Left forelimb (tissue), 1 donor: ENCODE measurements at places on chromosomes 3 and 15.

GRCh38 chr3:5084224-5084623, 37.9 kb upstream of the ARL8B start:
- no peak for DNase-seq

DNA sequence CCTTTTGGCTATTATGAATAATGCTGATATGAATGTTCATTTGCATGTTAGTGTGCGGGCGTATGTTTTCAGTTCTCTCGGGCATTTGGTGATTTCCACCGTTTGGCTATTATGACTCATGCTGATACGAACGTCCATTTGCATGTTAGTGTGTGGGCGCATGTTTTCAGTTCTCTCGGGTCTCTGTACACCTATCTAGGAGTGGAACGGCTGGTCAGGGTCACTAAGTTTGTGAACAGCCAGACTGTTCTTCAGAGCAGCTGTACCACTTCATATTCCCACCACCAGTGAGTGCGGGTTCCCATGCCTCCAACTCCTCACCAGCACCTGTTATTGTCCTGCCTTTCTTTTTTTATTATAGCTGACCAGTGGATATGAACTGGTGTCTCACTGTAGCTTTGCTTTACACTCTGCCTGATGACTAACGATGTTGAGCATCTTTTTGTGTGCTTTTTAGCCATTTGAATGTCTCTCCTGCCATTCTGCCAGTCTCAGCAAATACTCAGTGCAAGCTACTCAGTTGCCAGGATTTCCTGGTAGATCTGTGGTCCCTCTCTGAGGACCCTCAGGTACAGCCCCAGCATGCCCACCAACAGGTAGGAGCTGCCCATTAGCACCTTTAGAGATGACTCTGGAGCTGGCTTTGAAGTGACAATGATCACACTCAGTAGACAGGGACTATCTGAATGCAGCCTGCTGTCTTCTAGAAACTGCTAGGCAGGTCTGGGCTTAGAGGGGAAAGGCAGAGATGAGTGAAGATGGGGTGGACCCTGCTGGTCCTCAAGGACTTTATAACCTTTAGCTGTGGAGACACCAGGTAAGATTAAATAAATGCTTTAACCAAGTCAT, 141.1 kb downstream of the XXYLT1 start:
- no peak for DNase-seq

- no peak for DNase-seq
Observed at GRCh38 chr3:6179761-6180160, 681.2 kb upstream of the GRM7 start.

DNA sequence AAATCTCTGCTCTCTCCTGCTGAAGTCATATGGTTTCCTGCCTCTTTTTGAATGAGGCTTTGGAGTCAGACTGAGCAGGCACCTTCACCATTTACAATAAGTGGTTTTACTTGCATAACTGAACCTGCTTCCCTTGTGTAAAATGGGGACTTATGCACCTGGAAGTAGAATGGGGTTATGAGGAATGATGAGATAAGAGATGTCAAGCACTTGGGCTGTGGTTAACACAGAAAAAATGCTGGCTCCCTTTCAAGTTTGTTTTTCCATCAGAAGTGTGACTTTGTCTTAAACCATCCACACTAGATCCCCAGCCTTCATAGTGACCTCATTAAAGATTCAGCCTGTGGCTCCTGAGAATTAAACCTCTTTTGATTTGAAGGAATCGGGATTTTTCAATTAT, 5.2 kb downstream of the EXOSC7 start:
- DNase-seq, result no peak

GRCh38 chr3:158776531-158776930, 25.3 kb upstream of the MFSD1 start:
- DNase-seq, result no peak

GRCh38 chr15:84888639-84889038, 4.2 kb downstream of the SLC28A1 start:
- DNase-seq, result no peak

DNA sequence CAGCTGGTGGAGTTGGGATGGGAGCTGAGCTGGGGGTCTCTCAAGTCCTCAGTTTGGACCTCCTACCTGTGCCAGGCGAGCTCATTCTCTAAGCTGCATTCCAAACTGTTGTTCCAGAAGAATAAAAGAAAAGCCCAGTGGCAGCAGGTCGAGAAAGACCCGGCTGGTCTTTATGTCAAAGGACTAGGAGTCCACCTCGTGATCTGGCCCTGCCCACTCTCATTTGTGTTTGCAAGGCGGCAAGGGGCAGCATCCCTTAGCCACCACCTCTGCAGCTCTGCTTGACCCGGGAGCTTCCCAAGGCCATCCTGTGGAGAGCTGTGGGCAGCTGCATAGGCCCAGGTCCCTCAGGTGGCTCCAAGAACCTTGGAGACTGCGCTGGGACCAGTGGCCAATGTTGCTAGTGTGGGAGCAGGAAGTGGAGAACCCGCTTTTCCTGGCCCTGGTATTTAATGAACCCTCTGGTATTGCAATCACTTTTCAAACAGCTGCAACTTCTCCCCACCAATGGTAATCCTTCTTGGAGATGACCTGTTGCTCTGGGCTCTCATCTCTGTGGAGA, 30.9 kb downstream of the KY start:
- no peak for DNase-seq

DNA sequence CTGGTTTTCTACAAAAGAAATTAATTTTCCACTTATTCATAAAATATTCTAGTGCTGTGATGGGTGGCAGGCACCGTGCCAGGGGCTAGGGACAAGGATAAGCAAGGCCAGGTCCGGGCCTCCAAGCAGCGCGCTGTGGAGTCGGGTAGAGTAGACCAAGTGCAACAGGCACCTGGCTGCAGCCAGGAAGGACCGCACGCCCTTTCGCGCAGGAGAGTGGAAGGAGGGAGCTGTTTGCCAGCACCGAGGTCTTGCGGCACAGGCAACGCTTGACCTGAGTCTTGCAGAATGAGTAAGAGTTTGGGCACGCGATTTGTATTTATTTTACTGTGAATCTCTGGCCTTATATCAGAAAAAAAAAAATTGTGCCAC, at the start of gene CASR:
Gene CASR (plus strand): TSS at position 148 of the 372 bp plus-strand sequence. CDS start 70,522 bp downstream, outside the sequence.
- no peak for DNase-seq

DNA sequence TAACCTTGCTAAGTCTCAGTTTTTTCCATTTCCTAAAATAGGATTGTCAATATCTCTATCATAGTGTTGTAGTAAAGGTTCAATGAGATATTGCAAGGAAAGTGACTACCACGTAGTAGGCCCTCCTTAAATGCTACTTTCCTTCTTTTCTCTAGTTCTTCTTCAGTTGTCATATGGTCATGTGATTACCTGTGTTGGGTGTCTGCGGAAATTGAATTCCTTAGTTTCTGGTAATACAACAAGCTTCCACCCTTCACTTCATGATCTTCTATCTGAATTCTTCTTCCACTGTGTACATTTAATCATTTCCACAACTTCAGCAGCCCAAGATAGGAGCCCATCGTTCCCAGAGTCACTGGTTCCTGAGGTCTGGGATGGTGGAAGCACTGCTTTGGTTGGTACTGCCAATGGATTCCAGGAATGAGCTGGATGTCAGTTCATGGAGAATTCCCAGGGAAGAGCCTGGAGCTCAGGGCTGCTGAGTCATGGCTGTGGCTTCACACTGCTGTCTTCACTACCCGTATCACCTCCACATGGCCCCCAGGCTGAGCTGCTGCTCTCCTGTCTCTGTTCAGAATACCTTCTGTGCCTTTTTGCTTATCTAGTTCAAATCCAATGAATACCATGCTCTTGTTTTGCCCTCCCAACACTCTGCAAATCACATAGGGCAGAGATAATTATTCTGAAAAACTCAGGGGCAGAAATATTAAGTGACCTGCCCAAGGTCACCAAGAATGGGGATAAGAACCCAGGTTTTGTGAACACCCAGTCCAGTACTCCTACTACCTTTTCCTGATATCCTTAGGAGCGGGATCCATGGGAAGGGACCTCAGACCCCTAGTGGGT, 98.6 kb downstream of the RPL39L start:
- DNase-seq, result no peak

- no peak for DNase-seq
Observed at GRCh38 chr15:62357431-62357830, 192.3 kb upstream of the C2CD4B start.

DNA sequence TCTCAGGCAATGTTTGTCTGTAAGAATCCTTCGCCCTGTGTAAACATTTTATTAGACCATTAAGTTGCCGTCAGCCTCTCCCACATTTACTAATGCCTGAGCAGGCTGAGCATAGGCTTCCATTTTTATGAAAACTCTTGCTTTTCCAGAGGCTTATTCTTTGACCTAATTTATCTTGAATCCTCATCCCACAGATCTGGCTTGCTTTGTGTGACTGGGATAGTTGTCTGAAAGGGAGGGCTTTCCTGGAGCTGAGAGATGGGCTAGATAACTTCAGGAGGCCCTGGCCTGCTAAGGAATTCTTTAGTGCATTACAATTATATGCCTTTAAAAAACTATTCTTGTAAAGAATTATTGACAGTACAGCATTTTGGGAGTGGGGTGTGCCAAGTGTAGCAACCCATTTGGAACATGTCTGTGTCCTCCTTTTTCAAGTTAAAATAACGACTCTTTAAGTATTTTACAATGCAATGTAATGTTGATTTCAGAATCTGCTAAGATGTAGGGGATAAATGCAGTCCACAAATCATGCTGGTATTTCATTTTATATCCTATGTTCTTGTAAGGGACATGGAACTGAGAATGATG, 52.4 kb downstream of the EEFSEC start:
- no peak for DNase-seq

DNA sequence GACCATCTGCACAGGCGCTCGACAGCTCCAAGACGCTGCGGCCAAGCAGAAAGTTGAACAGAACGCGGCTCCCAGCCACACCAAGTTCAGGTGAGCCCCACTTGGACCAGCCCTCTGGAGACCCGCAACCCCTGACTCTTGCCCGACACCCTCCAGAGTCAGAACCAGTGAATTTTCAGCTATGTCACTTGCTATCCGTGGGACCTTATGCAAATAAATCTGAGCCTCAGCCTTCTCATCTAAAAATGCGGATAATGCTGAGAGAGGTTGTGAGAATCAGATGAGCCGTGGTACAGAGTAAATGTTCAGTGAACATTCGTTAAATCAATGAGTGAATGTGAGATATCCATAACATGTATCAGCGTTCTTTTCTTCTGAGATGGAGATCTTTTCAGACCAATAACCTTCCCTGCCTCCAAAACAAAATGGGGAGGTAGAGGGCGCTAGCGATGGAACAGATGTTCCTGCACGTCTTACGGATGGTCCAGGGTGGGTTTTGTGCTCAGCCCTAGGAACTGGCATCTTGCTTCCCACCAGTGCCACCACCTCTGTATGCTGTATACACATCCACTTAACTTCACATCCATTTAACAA, 524 bp downstream of the MRPS11 start:
- DNase-seq, result no peak

GRCh38 chr3:13347390-13347950, 72.7 kb downstream of the NUP210 start:
- no peak for DNase-seq

DNA sequence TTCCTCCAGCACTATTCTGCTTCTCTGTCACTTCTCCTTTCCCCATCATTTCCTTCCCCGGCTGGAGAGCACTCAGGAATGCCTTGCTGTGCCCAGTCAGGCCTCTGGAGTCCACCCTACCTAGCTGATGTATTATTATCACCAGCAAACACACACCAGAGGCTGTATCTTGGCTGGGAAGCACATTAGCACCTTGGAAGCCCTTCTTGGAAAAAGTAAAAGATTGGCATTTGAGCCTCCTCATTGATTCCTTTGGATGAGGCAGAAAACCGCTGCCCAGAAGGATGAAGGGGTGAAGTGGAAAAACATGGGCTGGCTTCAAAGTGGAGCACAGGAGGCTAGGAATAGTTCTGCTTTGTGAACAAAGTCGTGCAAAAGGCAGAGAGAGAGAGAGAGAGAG, 244.3 kb downstream of the RPLP1 start:
- DNase-seq, result no peak

- DNase-seq, result no peak
Observed at GRCh38 chr3:77475507-77475906, 435.6 kb downstream of the ROBO2 start.

DNA sequence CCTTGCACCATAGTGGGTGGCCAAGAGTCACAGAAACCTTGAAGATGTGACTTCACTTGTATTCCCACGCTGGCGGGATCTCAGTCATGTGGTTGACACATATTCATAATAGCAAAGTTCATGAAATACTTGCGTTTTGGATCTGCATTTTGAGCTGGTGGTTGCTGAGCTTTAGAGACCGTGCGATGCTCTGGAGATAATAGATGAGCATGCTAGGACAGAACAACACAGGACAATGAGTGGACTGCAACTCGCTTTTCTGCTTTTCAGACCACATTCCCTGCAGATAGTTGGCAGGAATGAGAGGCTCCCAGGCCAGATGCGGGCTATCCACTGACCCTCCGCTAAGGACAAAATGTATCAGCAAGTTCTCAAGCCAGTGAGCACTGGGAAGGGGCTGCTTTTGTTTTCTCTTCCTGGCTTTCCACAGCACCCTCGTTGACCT, 13.8 kb upstream of the STARD5 start:
- no peak for DNase-seq

DNA sequence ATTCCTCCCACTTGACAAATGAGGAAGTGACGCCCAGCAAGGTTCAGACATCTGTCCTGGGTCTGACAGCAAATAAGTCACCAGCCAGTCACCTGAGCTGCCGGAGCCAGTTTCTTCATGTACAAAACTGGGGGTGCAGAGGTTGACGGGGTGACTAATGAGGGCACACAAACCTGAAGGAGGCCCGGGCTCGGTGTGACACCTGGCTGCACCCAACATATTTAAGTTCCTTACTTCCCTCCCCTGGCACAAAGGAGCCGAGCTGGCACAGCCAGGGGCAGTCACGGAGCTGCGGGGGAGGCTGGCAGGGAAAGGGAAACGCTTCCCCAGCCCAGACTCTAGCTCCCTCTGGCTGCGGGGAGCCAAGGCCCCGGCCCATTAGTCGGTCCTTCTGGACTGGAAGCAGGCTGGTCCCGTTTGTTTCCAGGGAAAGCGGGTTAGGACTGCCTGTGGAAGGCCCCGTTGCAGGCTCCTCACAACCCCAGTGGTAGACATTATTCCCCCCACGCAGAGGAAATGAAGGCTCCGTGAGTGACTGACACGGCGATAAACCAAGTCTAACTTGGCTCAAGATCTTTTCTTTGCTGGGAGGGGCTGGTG, 2.3 kb downstream of the FBXL22 start:
- DNase-seq, result no peak
